ENCODE measurements at places on chromosomes 3 and 15.
A peak's percentile ranks its signal among the peaks of the same experiment; 100 is the strongest.

GRCh38 chr15:50064673-50065072, 54.4 kb downstream of the ATP8B4 start:
- no peak for DNase-seq

- DNase-seq, result peak; percentile 96
These were observed 66.2 kb upstream of the THSD4 start for GRCh38 chr15:71048913-71049675.

GRCh38 chr15:66753687-66754377, 51.8 kb downstream of the SMAD6 start:
- DNase-seq, result no peak

- peak; percentile 10 for DNase-seq
These were observed 19.6 kb upstream of the FBXO22 start for GRCh38 chr15:75884041-75884440.

GRCh38 chr3:15284121-15284889, 48.1 kb downstream of the SH3BP5 start:
- no peak for DNase-seq

DNA sequence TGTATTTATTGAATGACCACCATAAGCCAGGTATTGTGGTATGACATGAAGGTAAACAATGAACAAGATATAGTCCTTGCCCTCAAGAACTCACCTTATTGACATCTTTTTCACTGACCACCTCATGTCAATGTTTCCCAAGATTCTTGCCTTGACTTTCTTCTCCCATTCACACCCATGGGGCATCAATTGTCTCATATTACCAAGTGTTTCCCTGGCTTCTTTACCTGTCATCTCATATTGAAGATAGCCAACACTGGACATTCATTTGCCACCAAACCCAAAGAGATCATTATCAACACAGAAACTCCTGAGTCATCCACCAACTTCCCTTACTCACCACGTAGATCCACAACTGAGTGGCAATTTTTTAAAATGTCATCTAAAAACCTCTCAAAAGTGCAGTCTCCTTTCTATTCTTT, 2.2 kb downstream of the EFHB start:
- DNase-seq, result no peak

- no peak for DNase-seq
These were observed 41.8 kb downstream of the IQCB1 start for GRCh38 chr3:121793078-121793477.

DNA sequence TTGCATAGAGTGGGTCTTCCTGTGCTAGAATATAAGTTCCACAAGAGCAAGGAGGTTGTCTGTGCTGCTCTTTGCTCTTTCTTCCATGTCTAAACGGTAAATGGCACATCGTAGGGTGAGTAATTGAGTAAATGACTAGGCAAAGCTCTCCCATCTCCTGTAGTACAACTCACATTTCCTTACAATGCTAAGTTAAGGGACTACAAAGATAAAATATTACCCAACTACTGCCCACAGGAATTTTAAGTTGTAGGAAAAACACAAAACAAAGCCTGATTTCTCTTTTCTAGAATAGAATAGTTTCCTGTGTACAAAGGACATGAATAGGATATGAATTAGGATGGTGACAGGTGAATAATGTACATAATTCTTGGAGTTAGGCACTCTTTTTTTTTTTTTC, 19.9 kb upstream of the LRIG1 start:
- DNase-seq, result no peak
